ENCODE measurements at places on chromosomes 1 and 21. TPM values are rescaled to one million over a fixed set of nuclear protein-coding genes. Genes with fewer than 3 reads are reported as not detected.

ACOT11 gene
- 6.4 TPM for total RNA-seq

CORT gene
- 1.1 TPM for total RNA-seq

LCE1D gene
- not detected for total RNA-seq

LAD1 gene
- not detected for total RNA-seq

THEM5 gene
- total RNA-seq = not detected

GIPC2 gene
- 0.64 TPM for total RNA-seq

KIF21B gene
- 101 TPM for total RNA-seq

CFHR2 gene
- total RNA-seq = not detected

NEGR1 gene
- total RNA-seq = 28.7 TPM

PTGER3 gene
- 44.7 TPM for total RNA-seq

CFHR5 gene
- not detected for total RNA-seq

LRRC38 gene
- 2.4 TPM for total RNA-seq

ASCL5 gene
- total RNA-seq = not detected

STYXL2 gene
- total RNA-seq = 0.36 TPM

OR10J4 gene
- not detected for total RNA-seq

UQCRH gene
- total RNA-seq = 177 TPM

TMEM82 gene
- not detected for total RNA-seq

CYP4Z1 gene
- 1.4 TPM for total RNA-seq

ARHGAP29 gene
- 55.1 TPM for total RNA-seq

CCDC28B gene
- total RNA-seq = 13.4 TPM

KCNA2 gene
- total RNA-seq = 14.4 TPM

KRTAP21-2 gene
- not detected for total RNA-seq

CD34 gene
- 2.8 TPM for total RNA-seq

LCE1E gene
- total RNA-seq = not detected

OR2T35 gene
- total RNA-seq = not detected

KRTAP13-2 gene
- not detected for total RNA-seq

CTSS gene
- total RNA-seq = 7.3 TPM

PDE9A gene
- total RNA-seq = 23.5 TPM

OLFML2B gene
- 3.9 TPM for total RNA-seq

KCNK1 gene
- total RNA-seq = 45.4 TPM

SHISAL2A gene
- total RNA-seq = not detected

CELA2A gene
- total RNA-seq = not detected

PPIH gene
- 19.5 TPM for total RNA-seq

SPRR1A gene
- not detected for total RNA-seq

MAP1LC3C gene
- 1.00 TPM for total RNA-seq

GSTM1 gene
- 5.1 TPM for total RNA-seq

SERBP1 gene
- total RNA-seq = 127 TPM

SLAMF8 gene
- total RNA-seq = not detected

RNF223 gene
- not detected for total RNA-seq

HPCAL4 gene
- 27.9 TPM for total RNA-seq

USP1 gene
- total RNA-seq = 38.1 TPM

S100A3 gene
- not detected for total RNA-seq

HMCN1 gene
- total RNA-seq = 10.8 TPM

Measured in cerebellum (tissue), 4 donors.